Activated CD4-positive, alpha-beta T cell treated with anti-CD3 and anti-CD28 coated beads for 48 hours (primary cell): ENCODE measurements at places on chromosomes 12 and 14.

GRCh38 chr14:35124127-35124526 lies 1.8 kb downstream of the PRORP start:
- no peak for DNase-seq

DNA sequence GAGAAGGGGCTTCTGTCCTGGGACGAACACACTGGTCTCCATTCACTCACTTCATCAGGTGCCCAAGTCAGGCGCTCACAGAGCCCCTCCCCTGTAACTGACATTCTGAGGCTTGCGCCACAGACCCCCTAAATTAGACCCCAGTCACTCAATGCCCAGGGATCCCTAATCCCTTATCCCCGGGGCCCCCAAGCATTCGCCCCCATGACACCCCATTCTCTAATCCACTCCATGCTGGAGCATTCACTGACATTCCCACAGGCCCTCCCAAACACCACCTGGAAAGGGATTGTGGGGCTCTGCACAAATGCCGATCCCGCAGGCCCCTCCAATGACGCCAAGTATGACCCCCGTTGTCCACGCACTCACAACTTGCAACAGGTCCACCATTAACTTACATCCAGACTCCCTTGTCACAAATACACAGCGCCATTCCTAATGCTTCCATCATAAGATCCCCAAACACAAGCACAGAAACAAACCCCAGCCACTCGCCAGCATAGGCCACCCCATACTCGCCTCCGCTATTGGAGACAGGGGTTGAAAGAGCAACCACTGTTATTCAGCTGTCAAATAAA lies 1.5 kb downstream of the ZNF605 start:
- DNase-seq, result no peak

GRCh38 chr14:97946240-97946639 lies 1149.1 kb downstream of the VRK1 start:
- DNase-seq, result no peak

GRCh38 chr12:124115496-124115895 lies 142.5 kb downstream of the ZNF664 start:
- DNase-seq, result no peak

DNA sequence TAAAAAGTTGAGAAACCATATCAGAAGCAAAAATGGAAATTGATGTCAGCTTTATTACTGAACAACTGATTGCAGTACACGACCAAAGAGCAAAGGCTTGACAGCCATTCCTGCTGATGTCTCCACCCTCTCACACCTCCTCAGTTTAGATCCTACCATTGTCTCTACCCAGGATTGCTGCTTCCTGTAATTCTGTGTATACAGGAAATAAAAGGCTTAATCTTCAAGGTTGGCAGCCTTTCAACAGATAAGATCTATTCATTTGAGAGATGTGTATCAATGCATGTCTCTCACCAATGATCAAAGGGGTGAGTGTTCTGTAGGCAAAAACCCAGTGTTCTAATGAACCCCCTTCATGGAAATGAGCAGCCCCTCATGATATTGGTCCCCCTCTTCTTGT lies 27.0 kb downstream of the SLCO1C1 start:
- no peak for DNase-seq

GRCh38 chr14:105382343-105383082 lies 15.8 kb upstream of the TEX22 start:
- no peak for DNase-seq

GRCh38 chr12:62722971-62723680 lies 211.8 kb downstream of the PPM1H start:
- no peak for DNase-seq

DNA sequence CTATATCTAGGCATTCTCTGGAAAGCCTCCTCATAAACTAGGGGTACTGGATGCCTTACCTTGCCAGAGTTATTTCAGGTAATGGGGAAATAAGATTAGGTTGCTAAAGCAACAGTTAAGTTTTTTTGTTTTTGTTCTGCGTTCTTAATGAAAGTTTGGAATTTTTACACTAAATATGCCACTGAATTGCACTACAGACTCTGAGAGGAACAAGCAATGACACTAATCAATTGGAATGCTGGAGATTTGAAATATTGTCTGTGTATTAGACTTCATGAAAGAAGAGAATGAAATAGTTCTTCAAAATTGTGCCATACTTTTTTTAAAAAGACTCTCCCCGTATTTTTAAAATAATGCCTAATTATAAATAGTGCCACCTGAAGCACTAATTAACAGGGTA lies 287.8 kb downstream of the NAV3 start:
- no peak for DNase-seq

GRCh38 chr12:47950856-47951468 lies 12.4 kb upstream of the TMEM106C start:
- DNase-seq, result no peak

DNA sequence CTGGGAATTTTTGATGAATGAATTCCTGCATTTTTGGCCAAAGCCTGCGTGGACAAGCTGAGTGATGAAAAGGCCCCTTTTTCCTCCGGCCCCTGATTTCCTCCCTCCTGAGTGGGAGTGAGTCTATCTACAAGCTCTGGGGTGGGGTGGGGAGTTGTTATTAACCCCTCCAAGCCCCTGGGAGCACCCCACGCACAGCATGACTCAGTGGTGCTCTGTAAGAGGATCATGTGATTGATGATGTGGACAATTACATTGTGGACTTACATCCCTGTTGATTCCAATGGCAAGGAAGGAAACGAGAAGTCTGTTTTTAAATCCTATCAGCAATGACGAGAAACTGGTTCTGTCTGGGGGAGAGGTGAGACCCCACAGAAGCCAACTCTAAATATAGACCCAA lies 5.1 kb upstream of the DLK1 start:
- DNase-seq, result no peak

- DNase-seq, result peak; percentile 80
These were observed at the start of gene ACOT6 for GRCh38 chr14:73612339-73613045. TSS of gene ACOT6 (plus strand) at chr14:73612517. CDS start at chr14:73612572, 55 bp downstream.

DNA sequence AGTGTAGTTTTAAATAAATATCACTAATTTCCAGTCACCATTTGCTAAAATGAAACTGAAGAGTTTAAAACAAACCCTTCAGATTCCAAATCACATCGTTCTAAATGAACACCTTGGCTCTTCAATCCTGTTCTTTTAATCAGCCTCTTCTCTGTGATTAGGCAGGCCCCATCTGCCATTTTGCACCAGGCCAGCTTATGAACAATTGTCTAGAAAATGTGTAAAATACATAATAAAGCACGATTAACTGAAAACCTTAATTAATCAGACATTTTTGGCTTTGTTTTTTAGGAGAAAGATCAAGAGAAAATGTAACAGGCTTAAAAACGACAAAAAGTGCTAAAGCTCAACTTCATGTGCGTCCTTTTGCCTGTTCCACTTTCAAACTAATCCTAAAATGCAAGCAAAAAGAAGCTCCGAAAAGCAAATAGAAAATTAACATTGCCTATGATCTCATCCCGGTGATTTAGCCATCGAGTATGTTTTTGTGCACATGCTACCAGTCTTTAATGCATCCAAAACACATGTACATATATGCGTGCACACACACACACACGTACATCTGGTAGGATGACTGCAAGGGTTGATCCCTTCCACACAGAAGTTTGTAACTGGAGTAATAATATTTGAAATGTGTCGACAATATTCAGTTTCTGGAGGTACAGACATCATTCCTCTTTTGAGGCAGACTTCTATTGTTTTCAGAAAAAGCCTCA lies 288.6 kb downstream of the FOXN3 start:
- no peak for DNase-seq

GRCh38 chr12:59077575-59078426 lies 157.5 kb upstream of the LRIG3 start:
- no peak for DNase-seq

GRCh38 chr12:57783466-57783801 lies 847 bp downstream of the TSFM start:
- DNase-seq, result no peak

GRCh38 chr12:99454539-99455172 lies 192.9 kb upstream of the GARIN6 start:
- DNase-seq, result no peak

DNA sequence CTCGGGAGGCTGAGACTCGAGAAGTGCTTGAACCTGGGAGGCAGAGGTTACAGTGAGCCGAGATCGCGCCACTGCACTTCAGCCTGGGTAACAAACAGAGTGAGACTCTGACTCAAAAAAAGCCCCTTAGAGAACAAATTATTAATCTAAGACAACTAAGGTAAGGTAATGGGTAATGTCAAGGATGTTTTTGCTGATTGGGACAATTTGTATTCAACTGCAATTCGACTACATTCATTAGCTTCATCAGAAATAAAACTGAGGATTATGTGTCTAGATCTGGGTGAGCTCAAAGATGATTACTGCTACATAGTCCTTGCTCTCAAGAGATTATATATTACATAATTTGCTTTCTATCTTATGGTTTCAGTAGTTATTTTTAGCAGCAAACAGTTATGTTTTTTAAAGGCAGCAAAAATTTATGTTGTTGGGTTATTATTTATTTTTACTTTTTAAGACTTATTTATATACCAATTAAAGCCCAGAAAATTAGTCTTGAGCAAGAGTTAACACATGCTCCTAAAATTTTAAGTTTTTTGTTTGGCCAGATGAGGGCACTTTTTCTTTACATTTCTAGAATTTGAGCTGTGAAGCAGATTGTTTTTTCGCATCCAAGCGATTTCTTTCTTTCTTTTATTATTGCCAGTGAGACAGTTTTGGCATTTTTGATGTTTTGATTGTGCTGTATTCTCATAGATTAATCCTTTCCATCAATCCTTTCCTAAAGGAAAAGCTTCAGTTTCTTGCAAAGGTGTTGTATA lies 52.3 kb downstream of the PLEKHA5 start:
- DNase-seq, result no peak

DNA sequence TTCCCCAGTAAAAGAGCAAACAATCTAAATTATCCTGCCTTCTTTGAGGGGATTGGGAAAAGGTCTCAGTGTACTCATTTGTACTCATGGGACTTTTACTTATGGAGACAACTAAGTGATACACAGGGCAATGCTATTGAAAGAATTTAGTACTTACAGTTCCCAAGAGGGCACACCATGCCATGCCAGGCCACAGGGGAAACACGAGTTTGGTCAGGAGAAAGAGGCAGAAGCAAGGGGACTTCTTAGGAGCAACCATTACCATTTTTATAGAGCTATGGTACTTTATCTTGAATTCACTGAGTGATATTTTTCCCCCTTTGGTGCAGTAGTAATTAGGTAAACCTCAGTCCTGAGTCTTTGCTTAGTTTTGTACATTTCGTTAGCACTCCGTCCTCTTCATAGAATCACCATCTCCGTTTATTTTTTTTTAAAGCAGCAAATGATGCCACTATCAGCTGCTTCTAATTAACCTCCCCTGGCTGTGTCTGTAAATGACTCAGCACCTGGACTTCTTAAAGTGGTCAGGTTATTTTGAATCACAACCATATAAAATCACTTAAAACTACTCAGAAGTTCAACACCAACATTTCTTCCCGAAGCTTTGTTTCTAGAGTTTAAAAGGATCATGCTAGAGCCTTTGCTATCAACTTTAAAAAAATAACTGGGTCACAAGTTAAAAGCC lies 5.9 kb upstream of the WASHC3 start:
- no peak for DNase-seq

DNA sequence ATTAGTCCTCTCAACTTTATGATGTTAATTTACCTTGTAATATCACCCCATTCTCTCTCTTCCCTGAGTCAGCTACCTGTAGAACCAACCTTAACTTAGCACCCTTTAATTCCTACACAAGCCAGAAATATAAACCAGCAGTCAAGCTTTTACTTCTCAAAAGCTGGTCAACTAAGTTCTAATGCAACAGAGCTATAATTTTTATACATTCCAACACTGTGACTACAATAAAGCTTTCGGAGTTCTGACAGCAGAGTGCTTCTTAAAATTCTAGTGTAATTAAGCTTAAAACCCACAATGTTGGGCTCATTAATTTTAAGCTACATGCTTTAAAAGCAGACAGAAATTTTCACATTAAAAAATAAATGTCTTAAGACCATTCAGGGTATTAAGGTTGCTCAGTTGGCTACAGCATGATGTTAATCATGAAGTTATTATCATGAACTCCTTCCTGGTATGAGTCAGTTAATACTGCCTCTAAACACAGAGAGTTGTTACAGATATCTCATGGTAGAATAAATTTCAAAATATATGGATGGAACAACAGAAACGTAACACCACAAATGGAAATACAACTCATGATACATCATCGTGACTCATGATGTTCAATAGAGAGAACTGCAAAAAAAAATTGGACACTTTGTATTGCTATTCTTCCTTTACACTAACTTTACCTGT lies 126.7 kb downstream of the EPS8 start:
- no peak for DNase-seq
